ENCODE measurements at places on chromosomes 7 and 10.

DNA sequence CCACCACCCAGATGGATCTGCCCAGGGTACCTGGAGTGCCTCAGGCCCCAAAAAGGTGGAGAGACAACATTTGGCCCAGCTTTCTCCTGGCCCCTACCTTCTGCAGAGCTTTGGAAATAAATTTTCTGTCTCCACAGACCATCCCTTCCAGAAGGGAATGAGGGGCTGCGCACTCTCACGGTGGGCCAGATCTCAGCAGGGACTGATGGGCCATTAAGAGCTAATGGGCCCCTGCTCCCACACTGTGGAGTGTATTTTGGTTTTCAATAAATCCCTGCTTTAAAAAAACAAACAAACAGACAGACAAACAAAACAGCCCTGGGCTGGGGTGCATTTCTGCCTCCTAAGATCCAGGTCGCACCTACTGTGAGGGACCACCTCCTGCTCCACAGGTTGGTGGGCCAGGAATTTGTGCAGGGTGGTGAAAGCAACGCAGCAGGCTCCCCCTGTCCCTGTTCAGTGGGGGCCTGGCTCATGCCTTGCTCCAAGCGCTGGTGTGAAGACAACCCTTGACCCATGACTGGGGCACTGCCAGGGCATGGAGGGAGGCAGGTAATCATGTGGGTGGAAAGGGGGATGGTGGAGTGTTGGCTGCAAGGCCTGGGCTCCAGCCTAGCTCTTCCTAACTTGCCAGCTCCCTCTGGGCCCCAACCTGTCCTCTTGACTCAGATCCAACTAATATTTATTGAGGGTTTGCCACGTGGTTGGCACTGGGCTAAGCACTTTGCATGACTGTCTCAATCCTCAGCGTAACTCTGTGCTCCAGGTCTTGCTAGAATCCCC is 88.5 kb downstream of the COL13A1 start:
- H3K36me3 ChIP-seq: no peaks in the 10 kb centered on the region
- no peaks in the 10 kb centered on the region for H3K27me3 ChIP-seq
- ATAC-seq: no peak
- no peak overlapping the region for H3K4me3 ChIP-seq
- H3K27ac ChIP-seq: no peak overlapping the region

GRCh38 chr7:82755705-82756551 is 312.4 kb upstream of the CACNA2D1 start:
- H3K36me3 ChIP-seq: no peaks in the 10 kb centered on the region
- no peaks in the 10 kb centered on the region for H3K4me1 ChIP-seq
- no peaks in the 10 kb centered on the region for H3K27me3 ChIP-seq
- ATAC-seq: no peak

- H3K27me3 ChIP-seq: no peaks in the 10 kb centered on the region
- peaks cover 7% of the 10 kb centered on the region for H3K4me1 ChIP-seq
- H3K36me3 ChIP-seq: peaks cover 8% of the 10 kb centered on the region
- H3K27ac ChIP-seq: no peak overlapping the region
Observed at GRCh38 chr7:41834805-41835694, 132.2 kb upstream of the INHBA start.

GRCh38 chr7:7566651-7567611 is at the start of gene MIOS:
TSS of gene MIOS (plus strand) at chr7:7566884. CDS start at chr7:7572476, 5,592 bp downstream.
- H3K27ac ChIP-seq: no peak within 1 kb of the TSS
- peaks cover 12% of the 10 kb centered on the region for H3K36me3 ChIP-seq
- no peaks in the 10 kb centered on the region for H3K27me3 ChIP-seq
- H3K4me1 ChIP-seq: peaks cover 33% of the 10 kb centered on the region
- H3K4me3 ChIP-seq: peak within 1 kb of the TSS; percentile 82
- peak; percentile 93 for ATAC-seq

GRCh38 chr10:62083412-62084267 is 182.1 kb downstream of the ARID5B start:
- H3K27me3 ChIP-seq: no peaks in the 10 kb centered on the region
- H3K4me1 ChIP-seq: peaks cover 65% of the 10 kb centered on the region
- H3K27ac ChIP-seq: peak overlapping the region; percentile 96
- H3K36me3 ChIP-seq: peaks cover 61% of the 10 kb centered on the region
- ATAC-seq: no peak

GRCh38 chr10:50624866-50625501 is 1.2 kb upstream of the SGMS1 start:
- H3K27me3 ChIP-seq: no peaks in the 10 kb centered on the region
- peak overlapping the region; percentile 90 for H3K4me3 ChIP-seq
- H3K4me1 ChIP-seq: peaks cover 20% of the 10 kb centered on the region
- ATAC-seq: peak; percentile 76
- peak overlapping the region; percentile 81 for H3K27ac ChIP-seq

DNA sequence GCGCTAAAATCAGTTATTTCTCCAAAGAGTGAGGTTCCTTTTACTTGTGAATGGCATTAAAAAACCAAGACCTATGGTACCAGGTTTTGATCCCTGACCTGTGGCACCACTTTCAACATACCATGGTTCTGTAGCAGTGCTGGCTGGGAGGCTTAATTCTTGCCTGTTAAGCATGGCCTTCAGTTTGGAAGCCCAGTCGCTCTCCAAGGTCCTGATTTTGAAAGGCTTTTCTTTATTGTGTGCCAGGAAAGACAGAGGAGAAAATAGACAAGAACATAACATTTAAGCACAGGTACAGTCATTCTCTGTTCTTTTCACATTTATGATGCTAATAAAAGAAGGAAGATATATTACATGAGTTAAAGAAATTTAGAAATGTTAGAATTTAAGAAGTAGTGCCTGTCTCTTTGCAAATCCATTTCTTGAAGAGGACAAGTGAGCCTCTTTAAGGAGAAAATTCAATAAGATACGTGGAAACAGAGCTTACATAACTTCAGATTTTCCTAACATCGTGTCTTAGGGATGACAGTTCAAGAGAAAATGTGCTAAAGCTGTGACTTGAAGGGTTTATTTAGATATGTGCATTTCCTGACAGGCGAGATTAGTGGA is 357.6 kb downstream of the DPP6 start:
- H3K4me1 ChIP-seq: no peaks in the 10 kb centered on the region
- H3K27ac ChIP-seq: no peak overlapping the region
- no peak for ATAC-seq
- H3K27me3 ChIP-seq: no peaks in the 10 kb centered on the region
- no peaks in the 10 kb centered on the region for H3K36me3 ChIP-seq
- H3K4me3 ChIP-seq: no peak overlapping the region

- H3K4me1 ChIP-seq: peaks cover 6% of the 10 kb centered on the region
- ATAC-seq: peak; percentile 75
- peaks cover 42% of the 10 kb centered on the region for H3K36me3 ChIP-seq
- no peak overlapping the region for H3K27ac ChIP-seq
- no peak overlapping the region for H3K4me3 ChIP-seq
- no peaks in the 10 kb centered on the region for H3K27me3 ChIP-seq
Observed at GRCh38 chr10:129568583-129569344, 101.7 kb downstream of the MGMT start.

DNA sequence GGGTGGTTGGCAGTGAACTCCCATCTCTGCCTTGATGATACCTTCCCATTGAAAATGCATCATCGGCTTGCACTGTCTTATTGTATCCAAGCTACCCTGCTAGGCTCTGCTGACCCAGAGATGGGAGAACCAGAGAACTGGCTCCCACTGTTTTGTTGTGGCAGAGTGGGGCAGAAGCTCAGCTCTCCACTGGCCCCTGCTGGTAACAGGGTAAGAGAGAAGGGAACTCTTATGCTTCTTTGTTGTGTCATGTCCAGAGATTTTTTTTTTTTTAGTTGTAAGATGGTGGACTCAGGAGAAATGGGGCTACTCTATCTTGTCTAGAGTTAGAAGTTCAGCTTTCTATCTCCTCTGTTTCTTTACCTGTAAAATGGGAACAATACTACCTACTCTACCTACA is 100.5 kb upstream of the SDK1 start:
- no peak overlapping the region for H3K27ac ChIP-seq
- H3K4me1 ChIP-seq: peaks cover 6% of the 10 kb centered on the region
- H3K4me3 ChIP-seq: no peak overlapping the region
- H3K36me3 ChIP-seq: no peaks in the 10 kb centered on the region
- no peak for ATAC-seq
- H3K27me3 ChIP-seq: peaks cover 34% of the 10 kb centered on the region

DNA sequence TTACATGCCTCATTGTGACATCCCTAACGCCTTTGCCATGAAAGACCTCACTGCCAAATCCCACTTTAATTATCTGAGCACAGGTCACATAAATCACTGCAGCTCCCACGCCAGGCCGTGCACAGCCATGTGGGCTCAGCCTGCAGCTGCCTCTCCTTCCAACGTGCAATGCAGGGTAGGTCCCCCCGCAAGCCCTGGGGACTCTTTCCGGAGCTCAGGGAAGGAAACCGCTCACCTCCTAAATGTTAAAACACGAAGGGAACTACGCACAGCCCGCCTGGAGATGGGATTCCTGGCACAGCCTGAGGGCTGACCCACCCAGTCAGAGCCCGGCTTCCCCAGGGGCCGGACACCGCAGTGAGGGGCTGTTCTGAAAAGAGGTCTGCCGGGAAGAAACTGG is 128.0 kb downstream of the MAD1L1 start:
- H3K27ac ChIP-seq: no peak overlapping the region
- peaks cover 60% of the 10 kb centered on the region for H3K4me1 ChIP-seq
- peaks cover 27% of the 10 kb centered on the region for H3K36me3 ChIP-seq
- no peak for ATAC-seq
- H3K27me3 ChIP-seq: no peaks in the 10 kb centered on the region

DNA sequence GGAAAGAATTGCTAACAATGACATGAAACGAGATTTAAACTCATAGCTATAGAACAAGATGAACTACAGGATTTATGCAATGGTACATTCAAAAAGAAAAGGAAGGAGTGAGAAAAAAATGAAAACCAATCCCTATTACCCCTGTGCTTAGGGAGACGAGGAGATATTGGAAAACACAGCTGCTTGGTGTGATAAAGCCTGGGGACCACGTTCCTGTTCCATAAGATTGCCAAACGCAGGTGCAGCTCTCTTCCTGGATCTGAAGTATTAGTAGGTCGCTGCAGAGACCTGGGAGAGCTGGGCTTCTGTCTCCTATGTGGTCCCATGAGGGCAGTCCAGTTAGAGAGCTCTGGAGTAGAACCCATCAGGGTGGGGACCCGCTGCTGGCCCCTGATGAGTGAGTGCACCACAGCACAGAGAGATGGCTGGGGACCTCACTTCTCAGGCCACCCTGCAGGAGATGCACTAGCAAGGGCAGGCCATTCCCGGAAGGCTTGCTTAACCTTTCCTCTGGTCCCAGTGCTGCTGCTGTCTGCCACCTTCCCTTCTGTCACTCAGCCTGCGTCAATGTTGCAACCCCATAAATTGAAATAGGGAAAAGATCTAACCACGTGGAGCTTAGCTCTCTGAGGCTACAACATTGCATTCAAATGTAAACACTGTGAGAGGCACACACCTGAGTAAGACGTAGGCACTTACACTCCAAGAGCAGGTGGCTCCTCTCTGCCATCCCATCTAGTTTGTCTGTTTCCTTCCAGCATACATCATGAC is 57.9 kb downstream of the MTPN start:
- peaks cover 34% of the 10 kb centered on the region for H3K36me3 ChIP-seq
- peaks cover 4% of the 10 kb centered on the region for H3K4me1 ChIP-seq
- H3K27ac ChIP-seq: no peak overlapping the region
- no peak overlapping the region for H3K4me3 ChIP-seq

GRCh38 chr10:72081210-72081609 is 7.1 kb downstream of the SPOCK2 start:
- ATAC-seq: no peak
- H3K27ac ChIP-seq: peak overlapping the region; percentile 87

GRCh38 chr7:15168489-15168888 is 265.9 kb upstream of the DGKB start:
- H3K4me1 ChIP-seq: no peaks in the 10 kb centered on the region
- H3K36me3 ChIP-seq: no peaks in the 10 kb centered on the region
- H3K27ac ChIP-seq: no peak overlapping the region
- H3K27me3 ChIP-seq: no peaks in the 10 kb centered on the region

DNA sequence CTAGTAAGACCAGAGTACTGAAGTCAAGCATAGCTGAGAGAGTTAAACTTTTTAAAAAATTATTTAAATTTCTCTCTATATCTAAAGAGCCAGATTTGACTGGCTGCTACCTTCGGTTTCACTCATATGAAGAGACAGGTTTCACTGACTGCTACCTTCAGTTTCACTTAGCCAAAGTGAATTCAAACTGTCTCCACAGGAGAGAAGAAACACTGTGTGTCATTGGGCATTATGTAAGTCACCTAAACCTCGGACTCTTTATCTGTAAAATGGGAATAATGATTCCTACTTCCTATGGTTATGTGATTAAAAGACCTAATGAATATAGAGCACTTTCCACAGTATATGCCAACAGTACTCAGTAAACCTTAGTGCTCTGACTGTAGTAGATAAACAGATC is 41.6 kb upstream of the MET start:
- peak overlapping the region; percentile 74 for H3K27ac ChIP-seq
- H3K27me3 ChIP-seq: peaks cover 11% of the 10 kb centered on the region
- peaks cover 26% of the 10 kb centered on the region for H3K4me1 ChIP-seq
